ENCODE measurements at places on chromosomes 2 and 18.

DNA sequence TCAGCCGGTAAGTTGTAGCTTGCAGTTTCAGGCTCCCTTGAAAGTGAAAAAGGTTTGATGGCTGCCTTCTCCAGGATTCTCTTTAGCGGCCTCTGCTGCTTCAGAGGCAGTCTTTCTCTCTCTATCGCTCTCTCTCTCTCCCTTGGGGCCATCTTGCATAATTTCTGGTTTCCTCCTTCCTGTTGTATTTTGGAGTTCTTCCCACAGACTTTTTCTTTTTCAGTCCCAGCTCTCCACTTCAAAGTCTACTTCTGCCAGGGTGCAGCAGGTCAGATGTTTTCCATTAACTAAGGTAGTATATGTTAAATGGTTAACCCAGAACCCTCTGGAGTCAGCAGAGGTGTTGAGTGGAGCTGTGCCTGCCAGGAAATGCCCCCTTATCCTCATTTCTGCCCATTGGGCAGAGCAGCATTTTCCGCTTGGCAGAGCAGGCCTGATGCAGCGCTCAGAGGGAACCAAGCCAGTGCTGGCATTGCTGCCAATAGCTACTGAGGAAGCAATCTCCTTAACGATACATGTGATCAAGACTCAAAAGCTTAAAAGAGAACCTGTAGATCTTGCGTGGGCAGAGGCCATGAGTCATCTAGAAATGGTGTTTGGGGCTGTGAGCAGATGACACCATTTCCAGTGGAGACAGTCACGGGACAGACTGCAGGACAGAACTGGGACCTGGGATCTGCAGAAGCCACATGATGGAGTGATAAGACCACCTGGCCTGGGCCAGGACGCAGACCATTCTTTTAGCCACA, 20.8 kb downstream of the DBI start:
- DNase-seq = no peak

- no peak for DNase-seq
Observed at GRCh38 chr2:36371070-36371874, 15.7 kb downstream of the CRIM1 start.

DNA sequence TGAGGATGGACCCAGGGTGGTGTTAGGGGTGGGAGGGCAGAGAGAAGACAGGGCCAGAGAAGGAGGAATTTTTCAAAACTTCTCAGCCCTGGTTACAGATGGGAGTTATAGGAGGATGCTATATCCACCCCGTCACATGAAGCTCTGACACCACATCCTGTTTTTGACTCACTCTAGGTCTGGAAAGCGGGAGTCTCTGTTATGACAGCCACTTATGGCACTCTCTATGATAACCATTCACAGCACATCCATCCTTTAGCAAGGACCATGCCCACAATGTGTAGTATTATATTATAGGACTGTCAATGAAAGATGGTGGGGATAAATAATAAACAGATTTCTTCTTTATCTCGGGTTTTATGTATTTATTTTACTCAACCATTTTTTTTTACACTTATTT, 461.2 kb downstream of the CDH2 start:
- DNase-seq = no peak

DNA sequence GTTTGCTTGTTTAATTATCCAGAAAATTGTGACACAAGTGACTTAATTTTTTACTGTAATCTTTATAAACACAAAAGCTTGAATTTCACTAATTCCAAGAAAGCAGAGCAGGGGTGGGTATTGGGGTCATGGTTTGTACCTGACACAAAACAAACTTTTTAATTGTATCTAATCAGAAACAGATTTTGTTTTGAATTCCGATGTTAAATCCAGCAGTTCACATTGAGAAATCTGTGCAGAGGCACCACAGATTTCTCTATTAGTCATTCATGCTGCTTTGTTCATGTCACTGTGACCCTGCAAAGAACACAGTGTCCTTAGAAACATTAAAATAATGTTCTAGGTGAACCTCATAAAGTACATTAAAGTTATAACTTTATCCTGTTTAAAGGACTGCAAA, 443.4 kb downstream of the NYAP2 start:
- no peak for DNase-seq

GRCh38 chr18:75679331-75679730, 251.8 kb upstream of the SMIM21 start:
- DNase-seq = no peak

- no peak for DNase-seq
Observed at GRCh38 chr2:16900405-16901025, 234.9 kb upstream of the CYRIA start.

GRCh38 chr2:148253685-148254084, 232.8 kb downstream of the MBD5 start:
- DNase-seq = no peak

GRCh38 chr2:119005555-119005954, 63.6 kb downstream of the MARCO start:
- no peak for DNase-seq

DNA sequence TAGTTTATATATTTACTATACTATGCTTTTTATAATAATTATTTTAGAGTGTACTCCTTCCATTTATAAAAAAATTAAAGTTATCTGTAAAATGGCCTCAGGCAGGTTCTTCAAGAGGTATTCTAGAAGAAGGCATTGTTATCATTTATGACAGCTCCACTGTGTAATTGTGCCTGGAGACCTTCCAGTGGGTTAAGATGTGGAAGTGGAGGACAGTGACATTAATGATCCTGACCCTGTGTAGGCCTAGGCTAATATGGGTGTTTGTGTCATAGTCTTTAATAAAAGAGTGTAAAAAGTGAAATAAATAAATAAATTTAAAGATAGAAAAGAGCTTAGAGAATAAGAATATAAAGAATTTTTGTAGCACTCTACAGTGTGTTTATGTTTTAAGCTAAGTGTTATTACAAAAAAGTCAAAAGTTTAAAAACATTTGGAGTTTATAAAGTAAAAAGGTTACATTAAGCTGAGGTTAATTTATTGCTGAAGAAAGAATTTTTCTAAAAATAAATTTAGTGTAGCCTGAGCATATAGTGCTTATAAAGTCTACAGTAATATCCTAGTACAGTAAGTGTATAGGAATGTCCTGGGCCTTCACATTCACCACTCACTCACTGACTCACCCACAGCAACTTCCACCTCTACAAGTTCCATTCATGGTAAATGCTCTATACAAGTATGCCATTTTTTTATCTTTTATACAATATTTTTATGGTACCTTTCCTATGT, 190.0 kb upstream of the SESTD1 start:
- no peak for DNase-seq

GRCh38 chr2:223243233-223243632, 191.2 kb downstream of the KCNE4 start:
- DNase-seq = no peak

DNA sequence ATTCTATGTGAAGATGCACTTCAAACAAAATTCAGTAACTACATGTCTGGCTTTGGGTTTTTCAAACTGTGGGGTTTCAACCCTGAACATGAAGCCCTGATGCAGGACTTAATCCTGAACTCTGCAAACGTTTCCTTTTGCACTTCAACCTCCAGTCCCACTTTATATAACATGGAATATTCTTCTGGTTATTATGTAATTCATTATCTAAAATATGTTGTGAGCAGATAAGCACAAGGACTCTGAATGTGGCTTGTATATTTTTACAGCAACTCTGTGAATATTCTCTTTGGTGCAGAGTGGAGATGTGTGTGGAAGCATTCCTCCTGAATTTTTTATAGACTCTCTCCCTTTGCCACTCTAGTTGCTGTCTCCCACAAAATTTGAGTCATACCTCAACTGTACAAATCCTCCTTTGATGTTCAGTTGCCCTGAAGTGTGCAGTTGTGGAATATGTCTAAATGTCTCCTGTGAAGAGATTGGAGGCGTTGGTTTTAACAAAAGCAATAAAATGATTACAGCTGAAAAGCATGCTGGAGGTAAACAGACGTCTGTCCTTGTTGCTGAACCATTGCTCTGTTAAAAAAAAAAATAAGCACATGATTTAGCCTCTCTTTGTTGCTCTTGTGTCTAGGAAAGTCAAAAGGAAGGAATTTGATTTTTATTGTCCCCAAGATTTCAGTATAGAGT, 205.1 kb upstream of the NRP2 start:
- DNase-seq = no peak

GRCh38 chr2:133774654-133775015, 206.4 kb upstream of the NCKAP5 start:
- DNase-seq = no peak

- no peak for DNase-seq
Observed at GRCh38 chr2:9592699-9593098, 37.1 kb upstream of the ADAM17 start.

GRCh38 chr2:86441392-86441881, 266 bp downstream of the KDM3A start:
- DNase-seq = no peak

DNA sequence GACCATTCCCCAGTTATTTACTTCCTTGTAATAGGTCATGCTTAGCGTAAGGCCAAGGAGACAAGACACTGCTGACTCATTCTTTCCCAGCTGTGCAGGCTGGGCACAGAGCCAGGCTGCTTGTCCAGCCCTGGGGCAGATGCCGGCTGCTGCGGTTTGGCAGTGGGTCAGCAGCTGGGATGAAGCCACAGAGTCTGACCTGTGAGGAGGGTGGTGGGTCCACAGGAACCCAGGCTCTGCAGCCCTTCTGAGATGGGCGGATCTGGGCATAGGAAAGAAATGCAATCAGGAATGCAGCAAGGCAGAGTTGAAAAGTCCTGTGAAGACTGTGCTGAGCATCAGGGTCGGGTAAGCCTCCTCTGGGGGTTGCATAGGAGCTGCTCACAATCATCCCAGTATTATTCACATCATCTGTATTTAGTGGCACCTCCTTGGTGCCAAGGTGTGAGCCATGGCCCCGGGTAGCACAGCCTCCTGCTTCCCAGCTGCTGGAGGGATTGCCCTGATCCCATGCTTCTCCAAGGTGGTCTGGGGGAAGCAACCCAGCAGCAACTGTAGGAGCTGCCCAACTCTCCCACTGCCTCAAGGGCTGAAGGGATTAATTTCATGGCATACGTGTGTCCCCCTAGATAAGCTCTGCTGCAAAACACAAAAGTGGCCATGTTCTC, 139.0 kb downstream of the DDX1 start:
- no peak for DNase-seq

DNA sequence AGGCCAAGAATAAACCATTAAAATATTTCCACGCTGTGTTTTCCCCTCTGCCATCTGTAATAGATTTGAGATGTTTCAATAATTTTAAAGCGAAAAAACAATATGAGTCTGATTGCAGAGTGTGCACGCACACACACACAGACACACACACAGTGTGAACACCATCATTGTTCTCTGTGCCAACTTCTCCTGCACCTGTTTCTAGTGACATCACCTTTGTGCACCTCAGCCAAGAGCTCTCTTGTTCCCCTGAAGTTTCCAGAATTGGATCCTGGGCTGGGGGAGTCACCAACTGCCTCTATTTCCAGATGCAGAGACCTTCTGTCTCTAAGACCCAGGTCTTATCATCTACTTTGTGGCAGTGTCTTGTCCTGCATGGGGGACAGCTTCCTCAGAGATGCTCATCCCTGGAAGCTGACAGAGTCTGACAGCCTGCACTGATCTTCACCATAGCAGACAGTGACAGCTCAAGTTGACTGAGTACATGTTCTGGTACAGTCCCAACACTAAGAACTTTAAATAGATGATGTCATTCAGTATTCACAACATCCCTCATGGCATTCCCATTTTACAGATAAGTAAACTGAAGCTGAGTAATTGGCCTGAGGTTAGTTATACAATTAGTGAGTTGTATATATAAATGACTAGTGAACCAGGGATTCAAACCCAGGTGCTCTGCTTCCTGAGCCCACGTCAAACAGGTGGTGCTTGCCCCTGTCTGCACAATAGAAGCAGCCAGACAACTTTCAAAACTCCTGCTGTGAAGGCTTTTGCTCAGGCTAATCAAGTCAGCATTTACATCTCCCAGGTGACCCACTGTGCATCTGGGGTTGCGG, 39.4 kb downstream of the ACOXL start:
- DNase-seq = no peak

DNA sequence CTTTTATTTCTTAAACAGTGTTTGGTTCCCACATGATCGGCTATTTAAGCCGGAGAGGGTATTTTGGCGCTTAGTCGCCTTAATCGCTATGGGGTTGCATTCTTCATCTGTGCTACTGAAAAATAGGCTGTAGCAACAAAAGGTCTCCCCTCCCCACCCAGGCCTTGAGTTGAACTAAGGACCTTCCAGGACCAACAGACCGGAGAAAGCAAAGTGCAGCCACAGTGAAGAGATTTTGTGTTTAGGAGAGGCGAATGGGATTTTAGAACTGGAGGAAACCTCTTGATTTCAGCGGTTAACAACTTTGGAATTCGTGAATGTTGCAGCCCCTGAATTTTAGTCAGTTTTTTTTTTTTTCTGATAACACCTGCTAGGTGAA, 1.4 kb downstream of the ITGA6 start:
- no peak for DNase-seq

- no peak for DNase-seq
Observed at GRCh38 chr2:71804281-71804751, 343.3 kb downstream of the CYP26B1 start.

- peak; percentile 12 for DNase-seq
Observed at GRCh38 chr2:12675352-12675795, 41.4 kb upstream of the TRIB2 start.

DNA sequence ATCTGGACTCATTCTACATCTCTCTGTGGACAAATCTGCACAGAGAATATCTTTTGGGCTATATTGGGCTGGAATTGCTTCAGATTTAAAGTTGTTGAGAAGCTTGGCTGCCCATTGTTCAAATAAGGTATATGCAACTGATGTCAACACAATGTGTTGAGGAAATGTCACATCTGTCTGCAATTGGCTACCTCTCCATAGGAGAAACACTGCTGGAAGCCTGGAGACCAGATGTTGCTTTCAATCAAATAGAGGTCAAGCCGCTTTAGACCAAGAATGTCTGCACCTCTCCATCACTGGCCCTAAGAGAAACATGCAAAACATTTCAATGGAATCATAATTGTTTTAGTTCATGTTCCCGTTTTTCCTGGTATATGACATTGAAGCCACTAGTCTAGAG, 720.2 kb downstream of the SLC4A3 start:
- no peak for DNase-seq

DNA sequence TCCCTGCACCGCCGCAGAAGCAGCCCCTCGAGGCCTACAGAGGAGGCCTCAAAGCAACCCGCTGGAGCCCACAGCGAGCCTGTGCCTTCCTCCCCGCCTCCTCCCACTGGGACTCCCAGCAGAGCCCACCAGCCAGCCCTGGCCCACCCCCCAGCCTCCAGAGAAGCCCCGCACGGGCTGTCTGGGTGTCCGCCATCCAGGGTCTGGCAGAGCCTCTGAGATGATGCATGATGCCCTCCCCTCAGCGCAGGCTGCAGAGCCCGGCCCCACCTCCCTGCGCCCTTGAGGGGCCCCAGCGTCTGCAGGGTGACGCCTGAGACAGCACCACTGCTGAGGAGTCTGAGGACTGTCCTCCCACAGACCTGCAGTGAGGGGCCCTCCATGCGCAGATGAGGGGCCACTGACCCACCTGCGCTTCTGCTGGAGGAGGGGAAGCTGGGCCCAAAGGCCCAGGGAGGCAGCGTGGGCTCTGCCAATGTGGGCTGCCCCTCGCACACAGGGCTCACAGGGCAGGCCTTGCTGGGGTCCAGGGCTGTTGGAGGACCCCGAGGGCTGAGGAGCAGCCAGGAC, 31.2 kb downstream of the GPC1 start:
- DNase-seq = no peak

- no peak for DNase-seq
Observed at GRCh38 chr2:233312874-233313273, 5.3 kb downstream of the SAG start.

GRCh38 chr2:101328474-101329007, 20.0 kb upstream of the RNF149 start:
- DNase-seq = no peak

- DNase-seq = peak; percentile 54
Observed at GRCh38 chr18:79199691-79200374, 130.6 kb downstream of the ATP9B start.

- DNase-seq = no peak
Observed at GRCh38 chr2:193272011-193272410, 1077.3 kb upstream of the TMEFF2 start.

GRCh38 chr2:198309673-198310280, 505.4 kb downstream of the PLCL1 start:
- DNase-seq = peak; percentile 62
